NCI-H748 treated with DMSO at 0.1 percent for 48 hours (cell line): ENCODE measurements at places on chromosomes 16 and 17.

DNA sequence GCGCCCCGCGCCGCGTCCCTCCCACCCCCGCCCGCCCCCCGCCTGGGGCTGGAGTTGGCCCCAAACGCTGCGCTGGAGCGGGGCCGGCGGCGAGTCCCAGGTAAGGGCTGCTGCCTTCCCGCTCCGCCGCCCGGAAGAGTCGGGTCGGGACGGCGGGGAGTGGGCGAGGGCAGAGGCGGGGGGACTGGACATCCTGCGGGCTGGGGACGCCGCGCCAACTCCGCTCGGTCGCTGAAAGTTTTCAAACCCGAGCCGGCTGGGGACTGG lies 469 bp downstream of the GPRC5C start:
- no peak for DNase-seq

- DNase-seq, result no peak
Measured at GRCh38 chr16:80896776-80897175, 92.4 kb upstream of the CDYL2 start.

- no peak for DNase-seq
Measured at GRCh38 chr17:40372031-40372430, 7.5 kb upstream of the GJD3 start.

DNA sequence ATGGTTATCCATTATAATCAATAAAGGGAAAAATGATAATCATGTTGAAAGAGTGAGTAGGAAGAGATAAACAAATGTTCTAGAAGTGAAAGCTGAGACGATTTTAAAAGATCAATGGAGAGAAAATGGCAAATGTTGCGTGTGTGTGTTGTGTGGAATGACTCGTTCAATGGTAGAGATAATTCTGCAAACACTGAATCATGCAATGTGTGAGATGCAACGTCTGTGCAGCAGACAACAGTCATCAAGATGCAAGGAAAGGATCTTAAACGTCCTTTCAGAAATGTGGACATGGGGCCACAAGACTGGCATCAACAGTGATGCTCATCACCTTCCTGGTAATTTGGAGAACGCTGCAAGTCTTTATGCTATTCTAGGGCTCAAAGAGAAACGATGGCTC lies 124.4 kb downstream of the CDYL2 start:
- DNase-seq, result no peak

DNA sequence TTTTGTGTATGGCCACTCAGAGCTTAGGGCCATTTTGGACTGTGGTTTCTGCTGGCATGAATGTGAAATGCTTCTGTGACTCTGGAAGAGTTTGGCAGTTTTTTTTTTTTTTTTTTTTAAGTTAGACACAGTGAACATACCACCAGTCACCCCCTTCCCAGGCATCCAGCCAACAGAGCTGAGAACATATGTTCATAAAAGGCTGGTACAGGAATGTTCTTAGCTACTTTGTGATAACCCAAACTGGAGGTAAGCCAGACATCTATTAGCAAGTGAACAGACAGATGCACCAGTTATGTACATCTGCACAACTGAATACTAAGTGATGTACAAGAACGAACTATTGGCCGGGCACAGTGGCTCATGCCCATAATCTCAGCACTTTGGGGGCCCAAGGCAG lies 92.7 kb downstream of the ABCC1 start:
- no peak for DNase-seq

- DNase-seq, result no peak
Measured at GRCh38 chr16:48956620-48957019, 325.0 kb downstream of the CBLN1 start.

- no peak for DNase-seq
Measured at GRCh38 chr17:80890921-80891396, 100.7 kb upstream of the CHMP6 start.

DNA sequence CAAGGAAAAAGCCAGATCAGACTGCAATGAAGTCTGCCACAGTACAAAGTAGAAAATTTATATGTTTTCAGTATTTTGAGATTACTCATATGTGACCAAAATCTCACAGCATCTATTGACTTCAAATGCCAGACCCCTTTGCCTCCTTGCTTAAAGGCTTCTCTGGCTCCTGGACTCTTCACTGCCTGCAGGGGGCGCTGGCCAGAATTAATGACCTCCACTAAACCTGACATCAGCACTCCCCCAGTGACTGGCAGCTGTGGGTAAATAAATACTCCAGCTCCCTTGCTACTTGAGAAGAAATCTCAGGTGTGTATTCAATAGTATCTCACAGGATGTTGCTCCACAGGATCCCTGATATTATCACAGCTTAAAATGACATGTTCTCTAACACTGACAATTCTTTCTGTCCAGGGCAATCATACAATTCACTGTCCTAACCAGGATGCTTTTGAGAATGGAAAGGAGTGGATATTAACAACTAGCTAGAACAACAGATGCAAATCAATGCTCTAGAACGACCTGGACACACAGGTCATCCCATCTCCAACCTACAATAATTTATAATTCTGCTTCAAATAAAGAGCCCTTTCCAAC lies 4.0 kb downstream of the BECN1 start:
- DNase-seq, result peak; percentile 39

DNA sequence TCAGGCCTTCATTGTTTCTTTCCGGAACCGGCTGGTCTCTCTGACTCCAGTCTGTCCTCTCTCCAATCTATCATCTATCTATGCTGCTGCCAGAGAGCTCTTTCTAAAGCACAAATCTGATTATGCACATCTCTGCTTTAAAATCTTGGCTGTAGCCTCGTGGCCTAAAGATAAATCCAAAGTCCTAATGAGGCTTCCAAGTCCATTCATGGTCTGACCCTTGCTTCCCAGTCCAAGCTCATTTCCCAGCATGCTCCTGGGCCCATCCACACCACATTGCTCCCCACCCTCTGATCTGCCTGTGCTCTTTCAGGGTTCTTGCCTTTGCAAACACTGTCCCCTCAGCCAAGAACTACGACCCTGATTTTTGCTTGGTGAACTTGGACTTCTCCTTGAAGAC lies 21.5 kb upstream of the PHB1 start:
- DNase-seq, result no peak
